ENCODE measurements at places on chromosomes 6 and 20.
A peak's percentile ranks its signal among the peaks of the same experiment; 100 is the strongest.

DNA sequence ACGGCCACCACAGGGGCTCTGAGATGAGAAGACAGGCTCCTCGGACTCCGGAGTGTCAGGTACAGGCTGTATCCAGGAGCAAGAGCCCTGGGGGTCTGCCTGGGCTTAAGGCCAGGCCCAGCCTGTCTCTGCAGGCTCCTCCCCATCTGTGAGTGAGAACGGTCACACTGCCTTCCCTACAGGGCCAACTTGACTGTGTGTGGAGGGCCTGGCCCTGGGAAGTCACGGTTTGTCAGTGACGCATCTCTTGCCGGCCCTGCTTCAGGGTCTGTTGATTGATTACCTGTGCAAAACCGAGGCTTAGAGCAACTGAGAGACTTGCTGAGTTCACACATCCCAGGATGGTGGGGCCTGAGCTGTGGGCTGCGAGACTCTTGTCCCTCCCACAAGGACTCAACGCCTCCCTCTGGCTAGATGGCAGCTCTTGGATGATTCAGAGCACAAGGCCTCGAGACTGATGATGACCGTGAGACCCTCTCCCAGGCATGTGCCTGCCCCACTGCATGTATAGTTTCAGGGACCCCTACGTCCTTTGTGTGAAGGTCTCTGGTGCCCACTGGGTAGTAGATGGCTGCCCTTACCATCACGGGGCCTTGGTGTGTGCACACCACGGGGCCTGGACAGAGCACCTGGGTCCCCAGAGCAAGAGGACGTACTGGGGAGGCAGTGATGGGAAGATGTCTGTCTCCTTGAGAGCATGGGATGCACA is 5.9 kb downstream of the RBM38 start:
- H3K4me3 ChIP-seq = peak overlapping the region; percentile 54
- peaks cover 100% of the 10 kb centered on the region for H3K4me1 ChIP-seq
- peaks cover 79% of the 10 kb centered on the region for H3K36me3 ChIP-seq

DNA sequence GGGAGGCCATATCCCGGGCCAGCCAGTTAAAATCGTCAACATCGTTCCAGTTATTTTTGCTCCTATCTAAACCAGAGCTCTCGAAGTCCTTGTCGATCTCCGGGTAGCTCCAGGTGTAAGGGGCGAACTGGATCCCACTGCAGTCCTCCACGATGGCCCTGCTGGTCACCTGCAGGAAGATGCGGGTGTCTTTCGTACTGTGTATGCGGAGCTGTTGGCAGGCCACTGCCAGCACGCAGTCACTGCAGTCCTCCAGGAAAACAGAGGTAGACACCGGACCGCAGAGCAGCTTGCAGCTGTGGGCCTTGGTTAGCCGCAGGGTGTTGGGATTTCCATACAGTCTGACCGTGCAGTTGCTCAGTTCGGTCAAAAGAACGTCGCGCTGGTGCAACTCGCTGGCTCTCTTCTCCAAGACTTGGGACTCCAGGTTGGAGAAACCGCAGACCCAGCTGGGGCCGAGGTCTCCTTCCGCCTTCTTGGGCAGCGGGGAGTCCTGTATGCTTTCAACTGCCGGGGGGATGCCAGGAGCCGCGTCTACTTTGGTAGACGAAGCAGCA is 742 bp downstream of the TBCC start:
- DNase-seq = peak; percentile 31
- H3K4me3 ChIP-seq = peak overlapping the region; percentile 96
- peaks cover 41% of the 10 kb centered on the region for H3K4me1 ChIP-seq
- no peaks in the 10 kb centered on the region for H3K27me3 ChIP-seq

GRCh38 chr6:96571551-96571950 is 8.6 kb downstream of the FHL5 start:
- no peak overlapping the region for H3K27ac ChIP-seq
- H3K4me3 ChIP-seq = no peak overlapping the region
- H3K36me3 ChIP-seq = no peaks in the 10 kb centered on the region
- no peaks in the 10 kb centered on the region for H3K27me3 ChIP-seq
- no peak for DNase-seq

GRCh38 chr6:152147269-152147668 is 339.8 kb downstream of the ESR1 start:
- no peak overlapping the region for H3K4me3 ChIP-seq
- no peaks in the 10 kb centered on the region for H3K4me1 ChIP-seq
- no peaks in the 10 kb centered on the region for H3K27me3 ChIP-seq
- no peak overlapping the region for H3K27ac ChIP-seq

DNA sequence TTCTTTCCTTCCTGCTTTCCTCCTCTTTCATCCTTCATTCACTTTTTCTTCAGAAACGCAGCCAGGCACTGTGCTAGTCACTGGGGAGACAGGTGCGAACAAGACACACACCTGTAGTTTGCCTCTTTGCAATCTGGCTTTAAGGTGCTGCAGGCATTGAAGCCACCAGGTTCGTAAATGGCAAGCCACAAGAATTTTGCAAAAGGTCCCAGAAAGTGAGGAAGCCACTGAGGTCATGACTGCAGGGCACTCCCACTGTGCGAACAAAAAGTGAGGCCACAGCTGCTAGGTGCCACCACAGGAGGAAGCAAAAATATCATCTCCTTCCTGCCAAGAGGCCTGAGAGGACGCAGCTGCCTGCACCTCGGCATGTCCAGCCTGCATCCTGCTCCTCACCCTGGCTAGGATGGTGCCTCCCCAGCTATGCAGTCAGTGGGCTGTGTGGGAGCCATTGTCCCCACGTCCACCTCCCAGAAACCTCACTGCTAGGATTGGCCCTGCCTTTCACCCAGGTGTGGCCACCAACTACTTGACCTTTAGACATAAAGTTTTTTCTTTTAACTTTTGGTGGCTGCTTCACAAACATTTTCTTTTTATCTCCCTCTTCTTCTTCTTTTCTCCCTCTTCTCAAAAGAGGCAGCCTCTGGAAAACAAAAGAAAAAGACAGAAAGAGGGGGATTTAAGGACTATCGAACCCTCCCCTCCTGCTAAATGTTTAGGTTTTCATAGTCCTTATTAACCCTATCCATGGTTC is 230.8 kb downstream of the BCAS1 start:
- DNase-seq = peak; percentile 58
- no peak overlapping the region for H3K4me3 ChIP-seq
- H3K4me1 ChIP-seq = peaks cover 88% of the 10 kb centered on the region

DNA sequence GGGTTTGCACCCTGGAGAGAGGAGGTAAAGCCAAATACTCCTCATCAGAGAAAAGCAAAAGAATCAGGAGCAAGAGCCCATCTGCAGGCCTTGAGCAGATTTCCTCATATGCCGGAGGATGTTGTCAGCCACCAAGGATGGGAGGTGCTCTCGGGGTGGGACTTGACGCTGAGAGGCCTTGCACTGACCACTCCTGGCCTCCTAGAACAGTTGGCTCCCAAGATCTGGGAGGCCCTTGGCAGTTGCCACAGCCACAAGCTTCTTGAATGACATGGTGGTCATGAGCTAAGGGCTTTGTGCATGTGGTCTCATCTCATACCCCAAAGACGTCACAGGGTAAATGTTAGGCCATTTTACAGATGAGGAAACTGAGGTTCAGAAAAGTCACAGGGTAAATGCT is 75.2 kb upstream of the PMEPA1 start:
- H3K27me3 ChIP-seq = no peaks in the 10 kb centered on the region
- H3K36me3 ChIP-seq = no peaks in the 10 kb centered on the region
- H3K4me3 ChIP-seq = no peak overlapping the region
- H3K27ac ChIP-seq = no peak overlapping the region
- no peaks in the 10 kb centered on the region for H3K4me1 ChIP-seq

GRCh38 chr20:61922411-61922810 is 143.3 kb downstream of the TAF4 start:
- no peaks in the 10 kb centered on the region for H3K27me3 ChIP-seq
- H3K4me3 ChIP-seq = no peak overlapping the region
- H3K27ac ChIP-seq = no peak overlapping the region
- H3K4me1 ChIP-seq = no peaks in the 10 kb centered on the region
- no peaks in the 10 kb centered on the region for H3K36me3 ChIP-seq
- no peak for DNase-seq

DNA sequence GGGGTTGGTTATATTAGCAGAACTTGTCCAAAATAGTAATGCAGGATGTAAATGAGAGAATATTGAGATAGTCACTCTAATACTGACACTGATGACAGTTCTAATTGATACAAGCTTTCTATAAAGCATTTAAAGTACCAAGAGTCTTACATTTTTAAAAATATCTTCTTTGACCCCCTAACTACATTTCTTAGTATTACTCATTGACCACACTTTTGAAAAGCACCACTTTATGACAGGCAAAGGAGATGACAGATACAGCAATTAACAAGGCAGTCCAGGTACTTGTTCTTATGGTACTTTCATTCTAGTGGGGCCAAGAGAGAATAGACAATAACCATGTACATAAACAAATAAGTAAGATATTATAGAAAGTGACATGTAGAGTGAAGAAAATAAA is 139.4 kb upstream of the EYA4 start:
- H3K27me3 ChIP-seq = no peaks in the 10 kb centered on the region
- H3K4me3 ChIP-seq = no peak overlapping the region
- no peaks in the 10 kb centered on the region for H3K36me3 ChIP-seq
- no peaks in the 10 kb centered on the region for H3K4me1 ChIP-seq
- DNase-seq = no peak

DNA sequence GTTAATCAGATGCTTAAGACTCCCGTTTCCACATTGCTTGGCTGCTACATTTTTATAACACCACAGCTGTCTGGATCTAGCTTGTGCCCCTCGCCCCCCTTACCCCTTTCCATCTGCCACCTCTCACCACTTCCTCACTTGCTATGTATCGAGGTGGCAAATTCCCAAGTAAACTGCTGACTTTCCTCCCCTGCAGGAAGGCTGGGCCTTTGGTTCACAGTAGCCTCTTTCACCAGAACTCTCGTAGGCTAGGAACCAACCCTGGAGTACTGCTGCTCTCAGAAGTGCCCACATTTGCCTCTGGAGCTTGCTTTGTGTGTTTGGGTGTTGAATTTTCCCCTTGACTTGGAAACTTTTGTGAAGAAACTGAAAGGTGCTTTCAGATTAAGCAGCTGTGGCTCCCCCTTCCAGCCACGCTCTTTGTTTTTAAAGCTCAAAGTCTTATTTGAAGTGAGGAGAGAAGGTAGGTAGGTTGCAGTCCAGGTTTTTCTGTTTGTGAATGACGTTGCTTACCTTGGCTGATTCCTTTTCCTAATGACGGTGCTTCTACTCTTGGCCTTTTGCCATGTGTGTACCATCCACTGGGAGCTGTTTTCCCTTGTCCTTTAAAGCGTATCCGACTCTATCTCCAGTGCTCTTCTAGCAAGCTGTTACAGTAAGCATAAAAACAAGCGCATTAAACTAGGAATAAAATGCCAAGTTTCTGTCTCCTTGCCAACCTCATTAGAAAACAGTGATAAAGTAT is 90.4 kb downstream of the CARMIL1 start:
- no peak for DNase-seq
- H3K4me1 ChIP-seq = peaks cover 35% of the 10 kb centered on the region
- peak overlapping the region; percentile 62 for H3K27ac ChIP-seq
- H3K36me3 ChIP-seq = no peaks in the 10 kb centered on the region

- no peaks in the 10 kb centered on the region for H3K27me3 ChIP-seq
- no peak overlapping the region for H3K27ac ChIP-seq
- H3K4me3 ChIP-seq = no peak overlapping the region
- no peaks in the 10 kb centered on the region for H3K4me1 ChIP-seq
Observed at GRCh38 chr6:165055231-165055630, 254.2 kb downstream of the C6orf118 start.

- H3K36me3 ChIP-seq = no peaks in the 10 kb centered on the region
- DNase-seq = no peak
- H3K27ac ChIP-seq = no peak overlapping the region
- H3K4me3 ChIP-seq = no peak overlapping the region
Observed at GRCh38 chr6:3607599-3607998, 143.9 kb downstream of the PXDC1 start.

DNA sequence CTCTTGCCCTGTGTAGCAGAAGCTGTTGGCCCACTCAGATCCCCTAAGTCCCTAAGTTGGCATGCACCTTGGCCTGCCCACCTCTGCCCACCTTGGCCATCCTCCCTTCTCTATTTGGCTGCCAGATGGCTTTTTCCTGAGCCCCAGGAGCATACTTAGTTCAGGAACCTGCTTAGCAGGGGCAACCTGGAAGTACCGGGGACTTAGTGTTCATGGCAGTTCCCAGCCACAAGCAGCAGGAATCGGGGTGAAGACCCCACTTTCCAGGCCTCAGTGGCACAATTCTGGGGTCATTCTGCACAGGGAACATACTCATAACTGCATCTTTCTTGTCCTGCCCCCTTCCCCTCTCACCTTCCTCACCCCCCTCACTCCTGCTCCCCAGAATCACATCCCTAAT is 158.0 kb upstream of the PMEPA1 start:
- H3K27ac ChIP-seq = no peak overlapping the region
- peaks cover 3% of the 10 kb centered on the region for H3K4me1 ChIP-seq
- no peak for DNase-seq
- no peak overlapping the region for H3K4me3 ChIP-seq
- H3K36me3 ChIP-seq = no peaks in the 10 kb centered on the region

GRCh38 chr20:38825901-38826625 is 20.6 kb downstream of the PPP1R16B start:
- no peaks in the 10 kb centered on the region for H3K27me3 ChIP-seq
- H3K4me1 ChIP-seq = peaks cover 58% of the 10 kb centered on the region
- H3K4me3 ChIP-seq = no peak overlapping the region
- no peak overlapping the region for H3K27ac ChIP-seq

- DNase-seq = no peak
- H3K27me3 ChIP-seq = no peaks in the 10 kb centered on the region
- no peak overlapping the region for H3K4me3 ChIP-seq
Observed at GRCh38 chr20:43820731-43821330, 93.8 kb upstream of the TOX2 start.

- H3K36me3 ChIP-seq = no peaks in the 10 kb centered on the region
- DNase-seq = no peak
- H3K4me3 ChIP-seq = no peak overlapping the region
Observed at GRCh38 chr6:116420341-116420740, 40.8 kb upstream of the CALHM6 start.

GRCh38 chr20:54622333-54623295 is 147.2 kb downstream of the DOK5 start:
- no peaks in the 10 kb centered on the region for H3K27me3 ChIP-seq
- no peak overlapping the region for H3K27ac ChIP-seq
- no peaks in the 10 kb centered on the region for H3K4me1 ChIP-seq
- DNase-seq = no peak

DNA sequence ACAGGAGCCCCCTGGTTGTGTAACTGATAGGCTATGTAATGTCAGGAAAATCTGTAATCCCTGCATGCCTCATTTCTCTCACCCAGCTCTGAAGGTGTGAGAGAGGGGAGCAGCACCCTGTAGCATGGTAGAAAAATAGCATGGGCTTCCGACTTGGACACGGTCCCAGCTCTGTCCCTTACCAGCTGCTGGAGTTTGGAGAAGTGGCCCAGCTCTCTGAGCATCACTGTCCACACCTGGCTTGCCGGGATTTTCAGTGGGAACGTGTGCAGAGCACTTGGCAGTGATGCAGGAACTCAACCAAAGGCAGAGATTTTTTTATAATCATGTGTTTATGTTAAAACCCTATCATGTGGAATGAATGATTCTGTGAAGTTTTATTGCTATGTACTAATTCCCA is 34.6 kb downstream of the STK35 start:
- H3K36me3 ChIP-seq = no peaks in the 10 kb centered on the region
- H3K27ac ChIP-seq = no peak overlapping the region
- H3K27me3 ChIP-seq = no peaks in the 10 kb centered on the region

- H3K4me3 ChIP-seq = no peak overlapping the region
- H3K27ac ChIP-seq = no peak overlapping the region
- H3K27me3 ChIP-seq = no peaks in the 10 kb centered on the region
- H3K36me3 ChIP-seq = no peaks in the 10 kb centered on the region
- no peak for DNase-seq
- no peaks in the 10 kb centered on the region for H3K4me1 ChIP-seq
Observed at GRCh38 chr6:3549314-3549940, 92.6 kb upstream of the SLC22A23 start.
